ENCODE measurements at places on chromosomes 5 and 9.

DNA sequence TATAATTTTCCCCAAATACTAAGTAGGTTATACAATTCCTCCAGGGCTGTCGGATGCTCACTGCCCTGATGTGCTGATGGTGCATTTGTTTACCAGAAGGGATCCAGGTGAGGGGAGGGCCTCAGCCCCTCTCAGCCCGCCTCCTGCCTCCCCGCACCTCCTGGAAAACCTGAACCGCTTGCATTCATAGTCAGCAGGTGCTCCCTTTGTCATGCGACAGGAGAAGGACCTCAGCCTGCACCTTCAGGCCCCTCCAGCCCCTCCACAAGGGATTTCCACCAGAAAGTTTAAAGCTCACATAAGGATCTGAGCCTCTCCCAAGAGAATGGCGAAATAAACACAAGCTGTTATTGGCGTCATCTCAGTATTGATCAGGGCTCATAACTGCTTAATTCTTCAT is 36.5 kb upstream of the NTNG2 start:
- no peak for DNase-seq

- DNase-seq, result no peak
These were observed 58.1 kb downstream of the ADRB2 start for GRCh38 chr5:148884339-148885020.

DNA sequence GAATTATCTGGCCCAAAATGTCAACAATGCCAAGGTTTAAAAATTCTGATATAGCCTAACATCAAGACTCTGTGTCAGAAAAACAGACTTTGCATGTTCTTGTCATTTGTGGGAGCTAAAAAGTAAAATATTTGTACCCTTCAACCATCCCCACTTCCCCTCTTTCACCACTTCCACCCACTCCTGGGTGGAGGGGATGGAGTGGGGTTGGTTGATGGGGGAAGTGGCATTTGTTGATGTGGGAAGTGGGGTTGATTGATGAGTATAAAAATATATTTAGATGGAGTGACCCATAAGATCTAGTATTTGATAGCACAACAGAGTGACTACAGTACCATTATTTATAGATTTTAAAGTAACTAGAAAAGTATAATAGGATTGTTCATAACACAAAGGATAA is 55.0 kb upstream of the C9orf72 start:
- DNase-seq, result no peak

DNA sequence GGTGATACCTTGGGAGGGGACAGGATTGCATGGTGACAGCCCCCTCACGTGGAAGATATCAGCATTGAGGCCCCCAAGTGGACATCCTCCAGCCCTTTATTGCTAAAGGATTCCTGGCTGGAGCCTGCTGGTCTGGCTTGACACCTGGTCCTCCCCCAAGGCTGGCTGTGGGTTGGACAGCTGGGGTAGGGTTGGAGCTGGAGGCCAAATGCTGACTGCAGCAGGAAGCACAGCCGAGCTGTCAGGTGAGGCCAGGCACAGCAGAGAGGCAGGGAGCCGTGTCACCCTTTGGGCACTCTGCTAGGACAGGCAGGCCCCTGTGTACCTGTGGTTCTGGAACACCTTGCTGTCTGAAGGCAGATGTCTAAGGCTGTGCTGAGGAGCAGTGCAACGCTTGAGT is 2.2 kb downstream of the CACFD1 start:
- DNase-seq, result no peak

DNA sequence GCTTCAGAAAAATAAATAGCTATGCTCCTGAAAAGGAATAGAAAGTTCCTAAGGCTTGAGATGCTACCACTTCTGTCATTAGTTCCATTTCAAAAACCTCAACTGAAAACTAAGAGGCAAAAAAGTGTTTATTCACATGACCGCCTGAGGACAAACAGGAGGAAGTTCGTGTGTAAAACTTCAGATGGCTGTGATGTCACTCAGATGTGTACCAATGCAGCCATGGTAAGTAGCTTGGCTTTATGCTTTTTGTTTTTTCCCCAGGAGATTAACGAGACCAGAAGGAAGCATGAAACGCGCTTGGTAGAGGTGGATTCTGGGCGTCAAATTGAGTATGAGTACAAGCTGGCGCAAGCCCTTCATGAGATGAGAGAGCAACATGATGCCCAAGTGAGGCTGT is 33.0 kb downstream of the LMNB1 start:
- no peak for DNase-seq

DNA sequence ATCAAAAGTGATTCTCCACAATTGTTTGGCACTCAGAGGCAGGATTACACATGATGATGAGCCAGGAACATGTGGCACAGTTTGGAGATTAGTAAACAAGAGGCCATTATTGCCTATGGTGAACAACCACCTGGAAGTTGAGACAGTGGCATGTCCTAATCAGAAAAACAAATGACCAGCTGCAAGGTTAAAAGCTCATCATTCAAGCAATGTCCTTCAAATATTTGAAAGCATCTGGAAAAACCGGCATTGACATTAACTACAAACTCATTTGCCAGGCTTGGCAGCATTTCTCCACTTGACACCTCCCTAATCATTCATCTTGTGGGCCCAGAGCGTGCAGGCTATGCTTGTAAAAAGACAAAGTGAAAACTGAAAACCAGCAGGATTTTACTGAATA is 80.6 kb upstream of the MEGF10 start:
- DNase-seq, result no peak

DNA sequence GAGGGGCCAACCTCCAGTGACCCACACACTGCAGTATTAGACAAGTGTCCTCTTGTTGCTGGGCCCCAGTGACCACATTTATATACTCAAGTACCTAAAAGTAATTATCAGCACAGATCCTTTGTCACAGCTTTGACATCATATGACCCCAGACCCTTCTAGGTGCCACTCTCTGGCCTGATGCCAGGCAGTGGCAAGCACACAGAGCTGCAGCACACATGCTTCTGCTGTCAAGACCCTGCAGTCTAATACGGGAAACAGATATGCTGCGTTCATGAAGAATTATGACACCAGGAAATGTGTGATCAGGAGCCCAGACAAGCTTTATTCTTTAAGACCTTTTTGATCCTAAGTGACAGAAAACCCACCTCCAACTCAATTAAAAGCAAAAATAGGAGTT is 63.8 kb upstream of the AFAP1L1 start:
- no peak for DNase-seq

- no peak for DNase-seq
These were observed 42.1 kb downstream of the LRRTM2 start for GRCh38 chr5:138833080-138833479.

- no peak for DNase-seq
These were observed 1748.7 kb downstream of the EFNA5 start for GRCh38 chr5:105922080-105922479.

DNA sequence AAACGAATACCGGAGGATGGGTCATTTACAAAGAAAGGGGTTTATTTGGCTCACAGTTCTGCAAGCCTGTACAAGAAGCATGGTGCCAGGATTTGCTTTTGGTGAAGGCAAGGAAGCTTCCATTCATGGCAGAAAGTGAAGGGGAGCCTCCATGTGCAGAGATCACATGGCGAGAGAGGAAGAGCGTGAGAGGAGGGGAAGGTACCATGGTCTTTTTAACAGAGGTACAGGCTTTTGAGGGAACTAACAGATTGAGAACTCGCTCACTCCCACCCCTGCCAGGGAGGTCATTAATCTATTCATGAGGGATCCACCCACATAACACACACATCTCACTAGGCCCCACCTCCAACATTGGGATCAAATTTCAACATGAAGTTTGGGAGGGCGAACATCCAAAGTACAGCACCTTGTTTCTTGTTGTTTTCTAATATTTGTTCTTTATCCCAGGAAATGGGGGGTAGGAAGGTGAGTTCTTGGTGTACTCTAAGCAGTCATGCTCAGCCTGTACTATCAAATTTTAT is 18.5 kb downstream of the TMC1 start:
- DNase-seq, result no peak

- DNase-seq, result no peak
These were observed 16.3 kb upstream of the GPX8 start for GRCh38 chr5:55143624-55144023.

DNA sequence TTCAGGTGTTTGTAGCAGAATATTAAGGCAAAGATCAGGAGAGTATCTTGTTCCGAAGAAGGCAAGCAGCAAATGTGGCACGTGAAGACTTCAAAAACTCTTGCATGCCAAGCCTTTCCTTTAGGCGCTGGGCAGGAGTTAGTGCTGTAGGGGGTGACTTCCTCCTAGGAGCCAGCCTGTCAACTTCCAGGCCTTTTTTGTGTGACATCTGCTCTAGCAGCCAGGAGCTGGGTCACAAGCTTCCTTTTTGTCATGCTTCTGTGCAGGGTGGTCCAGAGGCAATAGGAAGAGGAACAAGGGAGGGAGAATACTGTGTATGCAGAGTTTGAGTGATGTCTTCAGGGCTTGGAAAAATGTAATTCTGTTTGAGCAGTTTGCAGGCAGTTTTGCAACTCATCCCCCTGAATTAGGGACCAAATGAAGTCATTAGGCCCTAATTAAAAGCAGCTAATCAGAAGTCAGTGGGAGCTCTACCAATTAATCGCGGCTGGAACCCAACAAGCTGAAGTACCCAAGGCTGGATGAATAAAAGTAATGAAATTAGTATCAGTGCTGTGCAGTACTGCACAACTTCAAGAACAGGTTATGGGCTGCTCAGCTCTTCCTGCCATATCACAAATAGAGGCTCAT is 53.5 kb downstream of the TLR4 start:
- DNase-seq, result no peak

DNA sequence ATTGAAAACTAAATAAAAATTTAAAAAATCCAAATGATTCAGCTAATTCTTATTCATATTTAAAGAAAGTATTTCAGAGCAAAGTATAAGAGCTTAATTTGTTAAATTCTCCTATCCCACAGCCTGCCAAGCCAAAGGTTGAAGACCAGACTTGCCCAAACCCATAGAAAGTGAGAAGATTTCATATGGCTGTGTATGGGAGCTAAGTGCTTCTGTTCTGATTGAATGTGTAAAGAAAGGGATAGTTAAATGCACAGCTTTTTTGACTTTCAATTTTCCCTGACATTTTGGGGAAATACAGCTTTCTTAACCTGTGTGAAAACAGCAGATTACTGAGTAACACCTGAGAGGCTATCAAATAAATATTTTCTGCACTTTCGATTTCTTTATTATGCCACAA is 125.0 kb upstream of the MTAP start:
- DNase-seq, result no peak

DNA sequence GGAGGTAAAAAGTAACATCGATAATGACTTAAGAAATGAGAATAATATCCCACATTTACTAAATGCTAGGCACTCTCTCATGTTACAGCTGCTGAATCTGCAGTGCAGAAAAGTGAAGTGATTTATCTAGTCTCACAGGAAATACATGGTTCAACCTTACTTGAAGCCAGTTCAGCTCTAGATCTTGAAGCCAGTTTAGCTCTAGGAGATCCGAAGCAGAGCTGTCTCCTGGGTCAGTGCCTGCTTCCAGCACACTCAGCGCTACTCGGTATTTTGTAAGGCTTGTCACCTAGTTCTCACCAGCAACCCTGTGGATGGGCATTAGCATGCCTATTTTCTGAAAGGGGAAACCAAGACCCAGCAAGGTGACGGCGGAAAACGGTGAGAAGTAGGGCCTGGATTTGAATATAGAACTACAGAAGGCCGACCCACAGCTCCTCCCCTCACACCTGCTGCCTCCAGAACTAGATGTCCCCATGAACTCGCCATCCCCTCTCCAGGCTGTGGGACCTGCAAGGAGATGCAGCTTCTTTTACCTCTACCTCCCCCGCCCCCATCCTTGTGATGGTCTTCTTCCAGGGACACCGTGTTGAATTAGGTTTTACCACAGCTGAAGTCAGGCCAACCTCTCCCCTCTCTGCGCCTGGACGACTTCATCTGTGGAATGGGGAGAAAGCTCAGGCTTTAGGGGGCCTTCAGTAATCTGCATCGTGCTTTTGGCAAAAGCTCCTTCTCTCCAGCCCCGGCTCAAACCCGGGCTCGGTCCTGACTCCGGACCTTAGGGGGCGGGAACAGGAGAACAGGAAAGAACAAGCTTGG is 4.4 kb upstream of the MSX2 start:
- no peak for DNase-seq

GRCh38 chr9:87853876-87854579 is 28.6 kb upstream of the SPATA31E1 start:
- no peak for DNase-seq

- DNase-seq, result no peak
These were observed 69.0 kb downstream of the GAPVD1 start for GRCh38 chr9:125330587-125330986.

- DNase-seq, result no peak
These were observed 1.6 kb upstream of the DBN1 start for GRCh38 chr5:177474846-177475562.

DNA sequence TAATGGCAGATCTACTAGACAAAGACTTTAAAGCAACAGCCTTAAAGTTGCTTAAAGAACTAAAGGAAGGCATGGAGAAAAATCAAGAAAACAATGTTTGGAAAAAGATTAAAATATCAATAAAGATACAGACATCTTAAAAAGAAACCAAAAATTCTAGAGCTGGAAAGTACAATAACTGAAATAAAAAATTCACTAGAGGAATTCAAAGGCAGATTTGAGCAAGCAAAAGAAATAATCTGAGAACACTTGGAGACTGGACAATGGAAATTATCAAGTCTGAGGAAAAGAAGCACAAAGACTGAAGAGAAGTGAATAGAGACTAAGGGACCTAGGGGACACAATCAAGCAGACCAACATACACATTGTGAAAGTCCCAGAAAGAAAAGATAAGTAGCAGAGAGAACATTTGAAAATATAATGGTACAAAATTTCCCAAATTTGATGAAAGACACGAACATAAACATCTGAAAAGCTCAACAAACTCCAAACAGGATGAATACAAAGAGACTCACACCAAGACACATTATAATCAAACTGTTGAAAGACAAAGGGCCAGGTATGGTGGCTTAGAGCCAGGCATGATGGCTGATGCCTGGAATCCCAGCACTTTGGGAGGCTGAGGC is 26.3 kb downstream of the SIL1 start:
- no peak for DNase-seq

DNA sequence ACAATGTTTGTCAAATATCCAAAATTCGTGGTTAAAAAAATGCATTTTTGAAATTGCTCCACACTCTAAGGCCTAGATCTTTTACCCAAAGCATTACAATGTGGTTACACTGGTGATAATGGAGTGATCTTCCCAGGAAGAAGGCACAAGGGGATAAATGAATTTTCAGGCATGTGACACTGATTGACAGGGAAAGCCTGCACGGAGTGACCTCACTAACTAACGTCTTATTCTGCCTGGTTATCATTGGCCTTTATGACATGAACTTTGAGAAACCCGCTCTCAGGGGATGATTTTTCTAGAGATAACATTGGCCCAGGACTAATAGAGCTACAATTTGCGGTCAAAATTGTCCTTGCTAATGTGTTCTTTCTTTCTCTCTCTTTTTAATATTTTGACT is 137.6 kb downstream of the PRKACG start:
- DNase-seq, result no peak

DNA sequence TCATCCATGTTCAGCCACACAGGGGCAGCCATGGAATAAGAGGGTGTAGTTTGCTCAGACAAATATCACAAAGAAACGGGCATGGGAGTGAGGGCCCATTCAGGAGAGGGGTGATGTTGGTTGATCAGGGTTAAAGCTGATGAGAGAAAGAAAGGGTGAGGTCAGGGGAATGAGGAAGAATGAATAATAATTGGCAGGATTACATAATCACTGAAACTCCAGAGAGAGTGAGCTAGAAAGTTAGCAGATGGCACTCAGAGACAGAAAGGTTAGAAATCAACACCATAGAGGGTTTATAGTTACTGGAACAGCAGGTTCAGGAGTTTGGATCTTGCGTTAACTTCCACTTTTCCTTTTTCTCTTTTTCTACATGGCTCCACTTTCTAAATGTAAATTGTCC is 113.9 kb downstream of the TAF11L14 start:
- no peak for DNase-seq
